Activated naive CD8-positive, alpha-beta T cell treated with anti-CD3 and anti-CD28 coated beads, Interleukin-2, amount 50 U/mL, for 24 hours (primary cell): ENCODE measurements at places on chromosomes 1 and 21.

DNA sequence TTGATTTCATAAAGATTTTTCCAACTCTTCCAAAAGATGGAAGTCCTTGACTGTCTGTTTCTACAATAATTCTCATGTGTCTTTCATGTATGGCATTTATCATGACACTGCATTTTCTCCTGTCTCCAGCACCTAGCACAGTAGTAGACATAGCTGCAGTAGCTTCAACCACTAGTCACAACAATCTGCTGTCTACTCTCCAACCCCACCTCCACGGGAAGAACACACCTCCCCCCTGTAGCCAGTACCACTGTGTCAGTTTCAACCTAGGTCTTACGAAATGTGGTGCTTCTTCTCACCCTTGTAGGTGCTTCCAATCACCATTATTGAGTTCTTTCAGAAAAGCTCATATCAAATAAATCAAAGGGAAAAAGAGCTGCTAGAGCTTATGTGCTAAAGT is 425.1 kb upstream of the ADAMTS5 start:
- no peak for DNase-seq

DNA sequence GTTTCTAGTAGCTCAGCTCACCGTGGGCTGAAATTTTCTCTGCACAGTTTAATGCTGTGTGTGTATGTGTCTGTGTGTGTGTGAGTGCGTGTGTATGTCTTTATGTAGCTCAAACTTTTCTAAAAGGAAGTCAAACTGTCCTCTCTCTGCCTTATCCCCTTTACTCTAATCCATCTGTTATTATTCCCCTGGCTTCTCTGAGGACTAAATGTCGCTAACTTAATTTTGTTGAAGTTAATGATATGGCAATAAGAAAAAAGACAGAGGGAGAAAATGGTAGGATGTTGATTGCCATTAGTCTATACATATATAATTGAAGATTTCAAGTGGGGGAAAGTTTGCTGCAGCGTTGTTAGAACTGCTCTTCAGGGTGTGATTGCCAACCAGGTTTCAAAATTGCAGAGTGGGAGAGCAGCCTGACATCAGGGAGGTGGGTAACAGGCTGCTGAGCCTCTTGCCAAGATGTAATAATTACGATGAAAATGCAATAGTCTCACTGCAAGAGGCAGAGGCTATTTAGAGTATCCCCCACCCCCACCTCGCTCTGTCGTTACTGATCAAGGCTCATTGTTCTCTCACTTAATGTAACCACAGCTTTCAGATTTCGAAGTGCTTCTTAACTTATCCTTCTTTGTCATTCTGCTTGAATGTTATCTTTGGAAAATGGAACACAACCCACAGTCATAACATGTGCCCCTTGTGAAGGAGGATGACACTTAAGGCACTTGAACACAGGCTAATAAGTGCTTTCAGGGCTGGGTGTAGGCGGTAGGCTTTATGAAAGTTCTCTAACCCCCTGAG is 559.0 kb upstream of the PLXNA2 start:
- DNase-seq: no peak

DNA sequence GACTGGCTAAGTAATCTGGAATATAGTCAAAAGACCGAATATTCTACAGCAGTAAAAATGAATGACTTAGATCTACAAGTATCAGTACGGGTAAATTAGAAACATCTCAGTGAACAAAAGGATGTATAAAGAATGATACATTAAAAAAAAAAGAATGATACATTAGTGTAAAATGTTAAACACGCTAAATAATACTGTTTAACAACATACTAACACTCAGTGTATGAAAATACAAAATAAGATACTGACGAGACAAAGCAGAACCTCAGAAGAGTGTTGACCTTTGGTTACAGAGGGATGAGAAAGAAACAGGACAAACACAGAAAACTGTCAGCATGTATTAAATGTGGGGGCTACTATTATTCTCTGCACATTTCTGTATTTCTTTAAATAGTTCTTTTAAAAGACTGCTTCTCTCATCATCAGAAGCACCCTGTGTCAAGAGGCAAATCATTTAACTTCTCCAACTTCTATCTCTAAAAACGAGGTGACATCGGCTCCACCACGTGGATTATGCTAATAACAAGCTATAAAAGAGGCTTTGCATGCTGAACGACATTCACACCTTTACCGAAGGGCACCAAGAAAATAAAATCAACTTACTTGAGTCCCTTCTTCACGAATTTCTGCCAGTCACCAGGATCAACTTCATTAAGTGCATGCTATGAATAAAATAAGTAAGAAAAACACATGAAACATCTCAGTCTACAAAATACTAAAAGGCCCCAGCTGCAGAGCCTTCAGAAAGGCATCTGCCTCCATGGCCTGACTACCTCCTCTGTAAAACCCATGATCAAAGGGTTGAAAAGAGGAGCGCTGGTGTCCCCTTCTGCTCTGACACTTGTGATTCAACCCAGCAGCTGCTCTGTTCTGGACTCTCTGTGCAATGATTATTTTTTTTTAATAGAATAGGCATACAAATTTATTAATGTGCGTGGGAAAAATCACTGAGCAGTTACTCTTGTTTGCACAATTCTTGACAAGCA is 42.5 kb downstream of the MRAP start:
- no peak for DNase-seq

DNA sequence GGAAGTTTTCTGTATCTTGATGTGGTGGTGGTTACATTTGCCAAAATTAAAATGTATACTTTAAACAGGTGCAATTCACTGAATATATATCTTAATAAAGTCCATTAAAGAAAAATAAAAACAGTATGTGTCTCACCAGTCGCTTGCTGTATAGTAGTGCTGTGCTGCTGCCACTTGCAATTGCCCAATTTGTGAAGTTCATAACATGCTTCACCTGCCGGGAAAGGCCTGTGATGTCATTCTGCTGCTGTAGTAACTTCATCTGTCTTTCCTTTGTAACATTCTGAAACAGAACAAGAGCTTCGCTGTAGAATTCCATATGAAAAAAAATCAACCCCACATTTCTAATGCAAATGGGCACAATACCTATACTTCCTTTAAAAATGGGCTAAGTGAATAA is 83.4 kb downstream of the TRIM33 start:
- DNase-seq: no peak

- DNase-seq: no peak
These were observed 87.9 kb downstream of the AHCTF1 start for GRCh38 chr1:246843876-246844275.

- DNase-seq: peak; percentile 36
These were observed 671 bp downstream of the HNRNPU start for GRCh38 chr1:244863491-244864252.

DNA sequence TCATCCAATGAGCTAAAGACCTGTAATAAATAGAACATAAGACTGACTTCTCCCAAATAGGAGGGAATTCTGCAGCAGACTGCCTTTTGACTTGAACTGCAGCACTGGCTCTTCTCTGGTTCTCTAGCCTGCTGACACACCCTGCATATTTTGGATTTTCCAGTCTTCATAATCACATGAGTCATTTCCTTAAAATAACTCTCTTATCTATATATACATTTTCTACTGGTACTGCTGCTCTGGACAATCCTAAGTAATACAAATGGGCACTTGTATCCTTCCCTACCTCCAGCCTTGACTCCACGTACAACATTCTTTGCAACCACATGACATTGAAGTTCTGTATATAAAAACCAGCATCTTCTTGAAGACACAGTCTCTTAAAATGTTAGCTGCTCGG is 429.4 kb upstream of the TMPRSS15 start:
- no peak for DNase-seq

GRCh38 chr1:234647758-234648157 is 37.8 kb upstream of the IRF2BP2 start:
- DNase-seq: no peak

DNA sequence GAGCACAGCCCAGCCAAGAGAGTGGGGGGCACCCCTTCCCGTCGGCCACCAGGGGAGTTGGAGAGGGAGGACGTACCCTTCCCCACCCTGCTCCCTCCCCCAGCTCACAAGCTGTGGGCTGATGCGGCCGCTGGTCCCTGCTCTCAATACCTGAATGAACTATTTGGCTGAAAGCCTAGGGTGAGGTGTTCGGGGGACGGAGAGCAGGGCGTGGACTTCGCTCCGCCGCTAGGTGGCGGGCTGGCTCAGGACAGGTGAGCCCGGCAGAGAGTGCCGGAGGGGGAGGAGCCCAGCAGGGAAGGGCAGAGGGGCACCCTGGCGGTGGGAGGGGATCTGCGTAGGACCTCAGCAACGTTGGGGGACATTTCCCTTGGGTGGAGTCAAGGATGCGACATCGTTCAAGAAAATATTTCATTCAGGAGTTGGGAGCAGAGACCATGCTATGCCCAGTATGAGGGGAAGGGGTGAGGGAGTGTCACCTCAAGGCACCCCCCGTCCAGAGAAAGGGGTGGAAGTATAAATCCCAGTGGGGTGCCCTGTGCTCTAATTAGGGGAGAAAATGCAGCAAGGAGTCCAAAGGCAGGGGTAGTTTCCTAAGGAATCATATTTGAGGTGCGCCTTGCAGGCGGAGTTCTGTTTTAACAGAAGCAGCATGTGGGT is 12.0 kb upstream of the RHBG start:
- DNase-seq: peak; percentile 62

DNA sequence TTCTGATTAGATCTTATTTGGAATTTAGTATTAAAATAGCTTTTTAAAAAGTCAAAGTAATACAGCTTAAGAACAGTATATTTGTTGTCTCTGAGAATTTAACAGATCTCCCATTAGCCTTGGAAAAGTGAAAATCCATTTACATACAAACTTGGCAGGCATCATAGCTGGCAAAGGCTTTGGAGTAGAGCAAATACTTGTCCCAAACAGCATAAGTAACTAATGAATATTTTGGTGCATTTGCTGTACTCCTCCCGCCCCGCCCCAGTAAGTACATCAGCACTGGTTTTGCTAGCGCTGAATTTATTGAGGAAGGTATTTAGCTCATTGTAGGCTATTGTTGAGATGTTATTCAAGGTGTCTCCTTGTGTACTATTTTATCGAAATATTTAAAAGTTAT is 417.7 kb upstream of the KAZN start:
- no peak for DNase-seq

- no peak for DNase-seq
These were observed 4.4 kb downstream of the JTB start for GRCh38 chr1:153973071-153973470.

DNA sequence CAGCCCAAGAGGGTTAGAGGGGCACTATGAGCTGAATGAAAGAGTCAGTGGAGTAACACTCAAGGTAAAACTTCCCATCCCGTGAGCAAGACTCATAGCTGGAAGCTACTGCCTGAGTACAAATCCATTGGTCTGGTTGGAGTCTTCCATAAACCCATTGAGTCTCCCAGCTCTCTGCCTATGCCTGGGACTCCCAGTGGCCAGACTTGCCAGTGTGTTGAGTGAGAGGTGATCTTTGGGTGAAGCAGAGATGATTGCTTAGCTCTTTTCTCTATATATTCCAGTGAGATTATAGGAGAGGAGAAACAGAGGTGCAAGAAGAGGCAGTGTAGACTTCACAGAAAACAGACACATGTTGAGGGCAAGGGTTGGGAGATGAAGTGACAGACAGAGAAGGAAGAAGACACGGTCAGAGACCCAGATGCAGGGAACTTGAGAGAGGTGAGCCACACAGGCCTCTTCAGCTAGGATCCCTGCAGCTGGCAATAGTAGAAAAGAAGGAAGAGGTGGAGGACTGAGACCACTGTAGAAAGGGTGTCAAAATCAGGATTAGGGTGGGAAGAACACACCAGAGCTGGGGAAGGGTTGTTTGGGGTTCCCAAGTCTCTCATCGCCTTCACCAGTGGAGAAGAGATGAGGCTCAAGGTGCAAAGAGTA is 3.7 kb downstream of the FOXD2 start:
- DNase-seq: no peak

DNA sequence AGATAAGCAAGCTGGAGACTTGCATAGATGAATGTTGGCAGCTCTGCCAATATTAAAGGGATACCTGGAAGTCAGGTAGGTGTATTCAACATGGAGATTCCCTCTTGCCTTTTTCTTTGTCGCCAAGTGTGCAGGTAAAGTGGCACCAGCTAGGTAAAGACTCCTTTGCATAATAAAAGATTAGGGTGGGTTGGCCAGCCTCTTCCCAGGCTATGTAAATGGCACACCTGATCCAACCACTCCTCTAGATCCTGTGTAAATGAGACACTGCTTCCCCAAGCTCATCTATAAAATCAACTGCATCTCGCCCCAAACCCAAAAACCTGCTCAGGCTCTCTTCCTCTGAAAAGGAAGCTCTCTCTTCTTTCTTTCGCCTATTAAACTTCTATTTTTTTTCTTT is 100.8 kb upstream of the DSCAM start:
- DNase-seq: no peak

GRCh38 chr1:162498496-162498810 is 835 bp downstream of the UHMK1 start:
- no peak for DNase-seq

GRCh38 chr1:175005085-175005783 is 5.5 kb downstream of the CACYBP start:
- no peak for DNase-seq

GRCh38 chr1:181124291-181124751 is 35.8 kb downstream of the IER5 start:
- no peak for DNase-seq

DNA sequence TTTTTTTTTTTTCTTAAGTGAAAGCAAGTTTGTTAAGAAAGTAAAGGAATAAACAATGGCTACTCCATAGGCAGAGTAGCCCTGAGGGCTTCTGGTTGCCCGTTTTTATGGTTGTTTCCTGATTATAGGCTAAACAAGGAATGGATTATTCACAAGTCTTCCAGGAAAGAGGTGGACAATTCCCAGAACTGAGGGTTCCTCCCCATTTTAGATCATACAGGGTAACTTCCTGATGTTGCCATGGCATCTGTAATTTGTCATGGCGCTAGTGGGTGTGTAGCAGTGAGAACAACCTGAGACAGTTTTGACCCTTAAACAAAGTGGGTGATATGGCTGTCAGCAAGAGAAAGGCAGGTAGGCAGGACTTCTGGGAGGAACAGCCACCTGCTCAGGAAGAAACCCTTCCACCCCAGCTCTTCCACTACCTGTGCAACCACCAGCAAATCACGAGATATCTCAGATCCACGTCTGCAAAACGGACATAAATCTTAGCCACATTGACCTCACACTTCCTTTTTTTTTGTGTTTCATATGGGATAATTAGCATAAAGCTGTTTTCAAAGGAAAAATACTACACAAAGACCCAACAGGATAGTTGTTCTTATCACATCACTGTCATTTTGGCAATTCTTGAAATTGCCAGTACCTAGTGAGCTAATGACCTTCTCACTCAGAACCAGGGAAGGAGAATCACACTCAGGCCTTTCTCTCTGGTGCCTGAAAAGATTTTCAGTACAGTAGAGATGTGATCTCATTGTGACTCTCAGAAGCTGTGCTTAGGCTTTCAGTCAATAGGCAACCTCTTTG is 34.8 kb upstream of the DUSP10 start:
- DNase-seq: no peak

DNA sequence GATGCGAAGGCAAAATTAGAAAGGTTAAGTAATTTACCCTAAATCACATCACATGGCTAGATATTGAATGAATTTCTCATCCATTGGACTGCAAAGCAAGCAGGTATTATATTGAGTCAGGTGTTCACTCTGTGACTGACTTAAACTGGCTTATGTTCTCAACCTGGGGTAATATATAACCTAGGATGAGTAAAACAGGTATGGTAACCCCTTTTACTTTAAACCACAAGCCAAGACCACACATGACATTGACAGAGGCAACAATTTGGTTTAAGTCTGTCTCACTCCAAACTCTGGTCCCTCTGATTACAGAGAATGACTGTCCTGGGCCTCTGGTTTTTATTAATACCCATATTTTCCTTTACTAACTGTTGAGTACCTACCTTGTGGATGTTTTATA is 33.3 kb downstream of the MAEL start:
- DNase-seq: no peak
